NAMALWA (cell line): ENCODE measurements at places on chromosomes 6 and 20.

- no peak for DNase-seq
These were observed 191.5 kb upstream of the BMP2 start for GRCh38 chr20:6575912-6576401.

DNA sequence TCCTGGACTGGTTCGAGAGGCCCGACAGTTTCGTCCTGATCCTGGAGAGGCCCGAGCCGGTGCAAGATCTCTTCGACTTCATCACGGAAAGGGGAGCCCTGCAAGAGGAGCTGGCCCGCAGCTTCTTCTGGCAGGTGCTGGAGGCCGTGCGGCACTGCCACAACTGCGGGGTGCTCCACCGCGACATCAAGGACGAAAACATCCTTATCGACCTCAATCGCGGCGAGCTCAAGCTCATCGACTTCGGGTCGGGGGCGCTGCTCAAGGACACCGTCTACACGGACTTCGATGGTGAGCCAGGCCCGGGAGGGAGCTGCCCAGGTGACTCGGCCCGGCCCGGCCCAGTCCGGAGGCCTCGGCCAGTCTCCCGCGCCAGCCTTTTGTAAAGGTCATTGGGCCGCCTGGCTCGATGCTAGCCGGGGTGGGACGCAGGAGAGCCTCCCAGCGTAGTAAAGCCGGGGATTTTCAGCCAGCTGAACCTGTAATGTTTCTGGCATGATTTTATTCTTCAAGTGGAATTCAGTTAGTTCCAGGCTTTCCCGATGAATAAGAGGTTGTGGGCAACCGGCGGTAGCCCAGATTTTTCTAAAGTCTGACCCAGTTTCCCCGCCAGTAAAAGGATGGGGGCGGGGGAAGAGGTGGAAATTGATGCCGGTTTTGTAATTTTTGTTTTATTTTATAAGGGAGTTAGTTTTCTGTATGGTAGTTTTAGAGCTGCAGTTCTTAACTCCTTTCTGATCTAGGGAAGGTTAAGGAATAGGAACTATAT is 1.4 kb downstream of the PIM1 start:
- peak; percentile 70 for DNase-seq

GRCh38 chr20:1154691-1155090 is 30.1 kb downstream of the TMEM74B start:
- no peak for DNase-seq

GRCh38 chr20:36613974-36614373 is 8.4 kb downstream of the RAB5IF start:
- DNase-seq: no peak

- no peak for DNase-seq
These were observed 277.6 kb downstream of the CDC5L start for GRCh38 chr6:44665143-44665542.

GRCh38 chr20:44031001-44031574 is 116.4 kb downstream of the TOX2 start:
- no peak for DNase-seq

- DNase-seq: peak; percentile 46
These were observed 902 bp downstream of the SAMHD1 start for GRCh38 chr20:36950414-36951197.

DNA sequence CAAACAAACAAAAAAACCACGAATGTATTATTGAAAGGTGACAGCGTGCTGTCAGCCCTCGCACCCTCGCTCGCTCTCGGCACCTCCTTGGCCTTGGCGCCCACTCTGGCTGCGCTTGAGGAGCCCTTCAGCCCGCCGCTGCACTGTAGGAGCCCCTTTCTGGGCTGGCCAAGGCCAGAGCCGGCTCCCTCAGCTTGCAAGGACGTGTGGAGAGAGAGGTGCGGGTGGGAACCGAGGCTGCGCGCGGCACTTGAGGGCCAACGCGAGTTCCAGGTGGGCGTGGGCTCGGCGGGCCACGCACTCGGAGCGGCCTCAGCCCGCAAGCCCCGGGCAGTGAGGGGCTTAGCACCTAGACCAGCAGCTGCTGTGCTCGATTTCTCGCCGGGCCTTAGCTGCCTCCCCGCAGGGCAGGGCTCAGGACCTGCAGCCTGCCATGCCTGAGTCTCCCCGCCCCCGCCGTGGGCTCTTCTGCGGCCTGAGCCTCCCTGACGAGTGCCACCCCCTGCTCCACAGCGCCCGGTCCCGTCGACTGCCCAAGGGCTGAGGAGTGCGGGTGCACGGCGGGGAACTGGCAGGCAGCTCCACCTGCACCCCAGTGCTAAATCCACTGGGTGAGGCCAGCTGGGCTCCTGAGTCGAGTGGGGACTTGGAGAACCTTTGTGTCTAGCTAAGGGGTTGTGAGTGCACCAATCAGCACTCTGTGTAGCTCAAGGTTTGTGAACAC is 20.9 kb upstream of the MBOAT1 start:
- DNase-seq: no peak

DNA sequence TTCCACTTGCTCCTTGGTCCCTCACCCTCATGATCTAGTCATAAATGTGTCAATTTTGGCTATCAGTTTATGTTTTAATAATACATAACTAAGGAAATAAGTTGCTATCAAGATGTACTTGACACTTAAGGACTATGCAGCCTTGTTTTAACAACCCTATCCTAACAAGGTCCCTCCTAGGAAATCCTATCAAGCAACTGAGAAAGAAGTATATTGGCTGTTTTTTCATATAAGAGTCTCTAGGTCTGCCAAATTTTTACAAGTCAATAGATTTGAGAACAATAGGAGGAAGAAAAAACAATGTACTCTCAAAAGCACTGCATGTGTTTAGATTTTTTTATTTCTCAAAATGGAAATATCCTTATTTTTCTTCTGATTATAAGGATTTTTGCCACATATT is 14.7 kb downstream of the FILIP1 start:
- no peak for DNase-seq

- DNase-seq: peak; percentile 16
These were observed 256.5 kb upstream of the RREB1 start for GRCh38 chr6:6851059-6851948.

GRCh38 chr6:111750753-111751673 is 122.2 kb downstream of the FYN start:
- peak; percentile 13 for DNase-seq

- DNase-seq: no peak
These were observed 97.5 kb downstream of the FAM120B start for GRCh38 chr6:170404036-170404435.

DNA sequence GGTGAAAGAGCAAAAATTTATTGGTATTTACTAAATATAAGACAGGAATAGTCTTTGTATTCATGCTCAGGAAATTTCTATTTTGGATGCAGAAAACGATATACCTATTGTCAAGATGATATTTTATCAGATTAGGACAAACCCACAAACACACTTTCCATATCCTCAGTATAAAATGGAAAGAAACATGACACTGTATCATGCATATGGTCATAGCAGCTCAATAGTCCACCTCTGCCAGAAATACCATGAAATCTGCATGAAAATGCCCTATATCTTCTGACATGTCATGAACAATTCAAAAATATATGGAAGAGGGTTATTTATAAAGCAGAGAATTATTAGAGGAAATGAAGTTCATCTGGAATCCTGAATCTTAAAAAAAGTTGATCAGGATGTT is 11.7 kb upstream of the HINT3 start:
- DNase-seq: no peak

DNA sequence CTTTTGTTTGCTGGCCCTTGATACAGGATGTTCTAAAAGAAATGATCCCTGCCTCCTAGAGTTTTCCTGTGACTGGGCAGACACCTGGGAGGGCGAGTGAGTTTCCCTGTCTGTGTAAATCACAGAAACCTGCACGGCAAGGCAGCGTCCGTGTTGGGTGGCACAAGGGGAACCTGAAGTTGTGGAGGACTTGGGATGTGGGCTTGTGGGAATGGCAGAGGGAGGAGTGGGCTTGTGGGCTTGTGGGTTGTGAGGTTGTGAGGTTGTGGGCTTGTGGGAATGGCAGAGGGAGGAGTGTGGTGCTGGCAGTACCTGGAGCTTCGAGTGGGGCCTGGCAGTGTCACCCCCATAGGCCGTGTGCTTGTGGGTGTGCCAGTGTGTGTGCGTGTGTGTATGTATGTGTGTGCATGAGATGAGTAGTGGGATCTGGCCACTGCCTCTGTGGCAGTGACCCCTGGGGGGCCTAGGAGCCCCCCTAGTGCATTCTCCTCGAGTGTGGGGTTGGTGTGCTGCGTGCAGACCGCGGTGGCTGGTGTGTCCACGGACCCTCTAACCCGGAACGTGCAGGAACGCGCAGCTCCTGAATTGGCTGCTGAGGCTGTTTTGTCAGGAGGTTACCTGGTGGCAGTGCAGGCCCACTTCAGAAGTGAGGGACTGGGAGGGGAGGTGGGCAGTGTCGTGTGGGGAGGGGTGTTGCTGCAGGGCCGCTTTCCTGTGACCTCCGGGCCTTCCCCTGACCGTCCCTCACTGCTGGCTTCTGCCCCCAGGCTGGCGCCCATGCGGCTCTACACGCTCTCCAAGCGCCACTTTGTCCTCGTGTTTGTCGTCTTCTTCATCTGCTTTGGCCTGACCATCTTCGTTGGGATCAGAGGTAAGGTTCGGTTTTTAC is 13.0 kb downstream of the TMEM181 start:
- DNase-seq: no peak

DNA sequence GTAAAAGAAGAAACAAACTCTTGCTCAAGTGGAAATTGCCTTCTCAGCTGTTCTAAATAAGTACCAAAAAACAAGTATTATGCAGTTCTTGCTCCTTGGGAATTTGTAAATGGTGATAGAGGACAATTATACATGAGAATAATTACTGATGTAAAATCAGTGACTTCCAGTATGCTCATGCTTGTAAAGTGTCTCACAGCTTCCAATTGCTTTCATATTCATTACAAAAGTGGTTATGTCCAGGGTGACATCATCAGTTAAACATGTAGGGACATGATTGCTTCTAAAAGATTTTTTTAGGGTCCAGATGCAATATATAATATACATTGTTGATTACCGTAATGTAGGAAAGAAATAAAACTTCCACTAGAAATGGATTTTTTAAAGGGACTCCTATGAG is 122.8 kb upstream of the B3GAT2 start:
- DNase-seq: no peak

- DNase-seq: no peak
These were observed 312.3 kb downstream of the TAF4 start for GRCh38 chr20:61753316-61753942.

DNA sequence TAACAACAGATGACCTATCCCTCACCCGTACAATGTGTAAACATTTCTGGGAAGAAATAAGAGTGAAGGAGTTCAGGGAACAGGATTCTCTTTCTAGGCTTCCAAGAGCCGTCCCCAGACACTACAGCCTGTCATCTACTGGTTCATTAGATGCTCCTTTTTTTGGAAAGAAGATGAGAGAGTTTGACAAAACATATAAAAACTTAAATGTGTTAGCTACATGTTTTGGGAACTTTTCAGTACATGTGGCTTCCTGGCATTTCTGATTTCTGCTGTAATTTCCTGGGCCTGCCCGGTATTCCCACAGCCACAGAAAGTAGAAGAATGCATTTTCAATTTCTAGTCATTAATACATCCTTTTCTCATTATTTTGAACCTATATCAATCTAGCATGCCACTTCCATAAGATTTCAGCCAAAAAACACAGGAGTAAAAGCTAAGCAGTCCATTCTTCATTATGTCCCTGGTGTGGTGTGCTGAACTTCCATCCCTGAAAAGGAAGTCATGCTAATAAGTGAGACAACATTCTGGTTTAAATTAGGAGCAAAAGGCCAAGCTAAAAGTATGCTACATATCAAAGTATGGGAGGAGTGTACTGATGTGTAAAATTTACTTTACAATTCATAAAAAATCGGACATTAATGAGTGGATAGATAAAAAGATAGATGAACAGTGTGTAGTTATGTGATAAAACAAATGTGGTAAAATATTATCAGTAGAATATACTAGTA is 198.2 kb downstream of the WDR27 start:
- DNase-seq: no peak

DNA sequence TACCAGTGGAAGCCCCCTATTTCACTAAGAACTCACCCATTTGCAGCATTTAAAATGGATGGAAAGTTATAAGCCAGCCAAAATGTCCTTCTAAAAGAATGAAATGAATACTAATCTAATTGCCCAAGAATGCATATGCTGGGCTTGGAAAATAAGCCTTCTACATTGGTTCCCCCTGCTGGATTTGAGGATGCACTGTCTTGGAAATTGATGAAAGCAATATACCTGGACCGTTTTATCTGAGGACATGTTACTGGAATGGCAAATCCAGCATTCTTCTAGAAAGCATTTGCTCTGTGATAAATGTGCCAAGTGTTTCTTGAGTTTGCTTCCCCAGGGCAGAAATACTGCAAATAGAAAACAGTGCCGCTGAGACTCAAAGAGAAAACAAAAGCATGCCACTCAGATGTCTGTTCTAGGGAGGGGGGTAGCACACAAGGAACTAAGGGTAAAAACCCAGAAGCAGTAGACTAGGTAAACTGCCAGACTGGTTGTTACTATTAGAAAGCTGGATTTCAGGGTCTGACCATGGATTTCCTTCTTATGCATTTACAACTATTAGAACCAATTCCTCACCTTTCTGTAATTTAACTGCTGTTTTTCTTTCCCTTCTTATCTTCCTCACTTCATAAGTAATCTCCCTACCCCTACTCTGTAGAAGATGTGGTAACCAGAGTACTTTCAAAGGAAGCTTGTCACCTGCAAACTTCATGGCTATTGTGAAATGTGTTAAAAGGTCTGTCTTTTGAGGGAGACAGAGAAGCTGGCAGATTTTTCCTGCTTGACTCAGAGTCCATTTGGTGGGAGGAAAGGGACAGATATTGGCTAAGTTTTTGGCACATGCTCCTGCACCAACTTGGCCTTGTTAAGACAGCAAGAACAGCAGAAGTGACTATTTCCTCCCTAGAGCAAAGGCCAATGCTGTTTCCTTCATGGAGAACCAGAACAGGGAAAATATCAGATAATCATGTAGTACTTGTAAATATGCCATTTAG is 642.6 kb downstream of the KIF16B start:
- DNase-seq: peak; percentile 2

DNA sequence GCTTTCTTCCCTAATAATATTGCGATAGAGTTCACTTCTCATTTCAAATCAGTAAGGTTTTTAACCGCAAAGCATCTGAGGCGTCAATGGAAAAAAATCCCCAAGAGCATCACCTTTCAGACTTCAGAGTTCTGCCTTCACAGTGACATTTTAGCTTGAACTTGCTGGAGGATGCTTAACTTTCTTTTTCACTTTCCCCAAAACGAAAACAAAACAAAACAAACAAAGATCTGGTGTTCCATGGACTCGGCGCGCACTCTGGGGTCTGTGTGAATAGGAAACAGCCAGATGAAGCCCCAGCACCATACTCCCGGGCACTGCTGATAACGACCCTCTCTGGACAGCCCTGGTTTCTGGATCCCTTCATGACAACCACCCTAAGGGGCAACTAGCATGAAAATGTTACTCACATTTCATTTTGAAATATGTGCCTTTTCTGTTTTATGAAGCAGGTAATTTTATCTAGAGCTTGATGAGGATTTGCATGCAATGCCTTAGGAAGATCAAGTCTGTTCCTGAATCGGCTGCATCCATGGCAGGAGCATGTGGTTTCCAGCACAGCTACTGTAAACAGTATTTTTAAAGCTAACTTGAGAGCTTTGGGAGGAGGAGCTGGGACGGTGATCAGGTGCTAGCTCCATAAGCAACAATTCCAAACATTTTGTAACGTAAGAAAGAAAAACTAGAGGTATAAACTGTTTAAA is 44.5 kb downstream of the RAMACL start:
- DNase-seq: no peak
